Fibroblast of skin of right biceps (primary cell): ENCODE measurements at places on chromosomes 5 and 9.
A peak's percentile ranks its signal among the peaks of the same experiment; 100 is the strongest.

DNA sequence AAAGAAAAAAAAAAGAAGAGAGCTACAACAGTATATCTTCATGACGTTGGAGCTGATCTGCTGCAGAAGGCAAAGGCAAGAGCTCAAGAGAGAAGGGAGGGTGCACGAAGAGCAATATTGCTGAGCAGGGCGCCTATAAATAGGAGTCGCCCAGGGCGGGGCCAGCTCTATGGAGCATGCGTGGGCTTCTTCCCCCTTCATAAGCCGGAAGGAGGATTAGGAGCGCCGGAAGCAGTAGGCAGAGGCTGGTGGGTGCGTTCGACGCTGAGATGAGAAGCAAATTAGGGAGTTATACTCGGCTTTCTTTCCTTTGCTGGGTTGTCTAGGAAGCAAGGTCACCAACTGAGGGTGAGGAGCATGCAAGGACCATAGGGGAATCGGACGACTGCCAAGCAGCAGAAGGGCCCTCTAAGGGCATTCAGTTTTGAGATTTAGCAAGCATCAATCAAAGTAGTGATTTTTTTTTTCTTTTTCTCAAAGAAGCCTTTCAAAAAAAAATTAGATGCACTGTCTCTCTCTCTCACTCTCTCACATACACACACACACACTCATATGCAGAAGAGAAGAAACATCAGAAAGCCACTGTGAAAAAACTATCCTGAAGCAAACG lies 496.7 kb downstream of the ENC1 start:
- no peak for DNase-seq

DNA sequence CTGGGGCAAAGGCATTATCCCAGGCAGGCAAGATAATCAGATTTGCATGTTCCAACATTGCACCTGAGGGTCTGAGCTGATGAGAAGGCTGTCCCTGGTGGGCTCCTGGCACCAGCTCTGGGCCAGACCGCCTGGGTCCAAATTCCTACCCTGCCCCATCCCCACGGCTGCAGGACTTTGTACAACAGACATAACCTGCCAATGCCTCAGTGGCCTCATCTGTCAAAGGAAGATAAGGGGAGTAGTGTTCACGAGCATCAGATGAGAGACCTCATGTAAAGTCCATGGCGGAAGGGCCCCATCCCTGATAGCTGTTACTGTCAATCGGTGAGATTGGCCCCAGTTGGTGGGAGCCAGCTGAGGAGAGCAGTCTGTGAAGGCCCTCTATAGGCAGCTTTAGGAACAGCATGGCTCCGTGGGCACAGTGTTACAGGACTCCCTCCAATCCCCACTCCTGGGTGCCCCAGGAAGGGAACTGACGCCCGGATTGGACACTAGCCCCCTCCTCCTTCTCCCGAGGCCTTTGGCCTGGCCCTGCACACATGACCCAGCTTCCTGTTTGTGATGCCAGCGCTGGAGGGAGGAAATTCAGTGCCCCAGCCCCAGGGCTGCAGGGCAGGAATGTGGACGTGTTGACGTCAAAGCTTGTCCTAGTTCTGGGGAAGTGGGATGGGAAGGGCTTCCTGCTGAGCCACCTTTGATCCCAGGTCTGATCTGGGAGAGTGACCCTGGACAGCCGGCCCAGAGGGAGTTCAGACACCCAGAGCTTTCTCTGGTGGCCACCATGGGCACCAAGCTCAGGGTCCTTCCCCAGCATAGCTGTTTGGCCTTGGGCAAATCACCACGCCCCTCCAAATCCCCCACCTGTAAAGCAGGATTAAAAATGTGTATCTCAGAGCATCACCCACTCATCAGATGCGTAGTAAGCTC lies 56.2 kb downstream of the DUSP1 start:
- peak; percentile 63 for DNase-seq

- peak; percentile 64 for DNase-seq
These were observed 789.3 kb downstream of the SEMA5A start for GRCh38 chr5:8756498-8757084.

DNA sequence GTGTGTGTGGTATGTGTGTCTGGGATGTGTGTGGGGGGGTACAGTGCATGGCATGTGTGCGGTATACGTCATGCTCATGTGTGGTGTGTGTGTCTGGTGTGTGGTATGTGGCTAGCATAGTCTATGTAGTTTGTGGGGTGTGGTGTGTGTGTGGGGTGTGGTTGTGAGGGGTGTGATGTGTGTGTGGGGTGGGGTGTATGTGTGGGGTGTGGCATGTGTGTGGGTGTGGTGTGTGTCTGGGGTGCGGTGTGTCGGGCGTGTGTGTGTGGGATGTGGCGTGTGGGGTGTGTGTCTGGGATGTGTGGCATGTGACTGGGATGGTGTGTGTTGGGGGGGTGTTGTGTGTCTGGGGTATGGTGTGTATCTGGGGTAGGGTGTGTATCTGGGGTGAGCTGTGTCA lies 52.3 kb downstream of the SECISBP2 start:
- no peak for DNase-seq

DNA sequence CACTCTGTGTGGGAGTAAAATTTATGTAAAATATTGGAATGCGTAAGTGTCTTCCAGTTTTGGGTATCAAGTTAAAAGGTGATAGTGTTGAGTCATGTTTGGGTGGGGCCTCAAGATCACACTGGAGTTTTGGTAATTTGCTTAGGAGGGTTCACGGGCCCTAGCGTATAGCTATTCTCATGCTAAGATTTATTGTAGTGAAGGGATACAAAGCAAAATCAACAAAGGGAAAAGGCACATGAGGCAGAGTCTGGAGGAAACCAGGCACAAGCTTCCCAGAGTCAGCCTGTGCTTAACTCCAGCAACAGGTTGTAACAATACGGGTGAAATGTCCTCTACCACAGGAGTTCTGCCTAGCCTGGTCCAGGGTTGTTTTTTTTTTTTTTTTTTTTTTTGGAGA lies 20.2 kb downstream of the HSPA4 start:
- DNase-seq, result no peak

GRCh38 chr5:160230686-160231527 lies 1.6 kb downstream of the FABP6 start:
- DNase-seq, result peak; percentile 37
